ENCODE measurements at places on chromosomes 7 and 10.

DNA sequence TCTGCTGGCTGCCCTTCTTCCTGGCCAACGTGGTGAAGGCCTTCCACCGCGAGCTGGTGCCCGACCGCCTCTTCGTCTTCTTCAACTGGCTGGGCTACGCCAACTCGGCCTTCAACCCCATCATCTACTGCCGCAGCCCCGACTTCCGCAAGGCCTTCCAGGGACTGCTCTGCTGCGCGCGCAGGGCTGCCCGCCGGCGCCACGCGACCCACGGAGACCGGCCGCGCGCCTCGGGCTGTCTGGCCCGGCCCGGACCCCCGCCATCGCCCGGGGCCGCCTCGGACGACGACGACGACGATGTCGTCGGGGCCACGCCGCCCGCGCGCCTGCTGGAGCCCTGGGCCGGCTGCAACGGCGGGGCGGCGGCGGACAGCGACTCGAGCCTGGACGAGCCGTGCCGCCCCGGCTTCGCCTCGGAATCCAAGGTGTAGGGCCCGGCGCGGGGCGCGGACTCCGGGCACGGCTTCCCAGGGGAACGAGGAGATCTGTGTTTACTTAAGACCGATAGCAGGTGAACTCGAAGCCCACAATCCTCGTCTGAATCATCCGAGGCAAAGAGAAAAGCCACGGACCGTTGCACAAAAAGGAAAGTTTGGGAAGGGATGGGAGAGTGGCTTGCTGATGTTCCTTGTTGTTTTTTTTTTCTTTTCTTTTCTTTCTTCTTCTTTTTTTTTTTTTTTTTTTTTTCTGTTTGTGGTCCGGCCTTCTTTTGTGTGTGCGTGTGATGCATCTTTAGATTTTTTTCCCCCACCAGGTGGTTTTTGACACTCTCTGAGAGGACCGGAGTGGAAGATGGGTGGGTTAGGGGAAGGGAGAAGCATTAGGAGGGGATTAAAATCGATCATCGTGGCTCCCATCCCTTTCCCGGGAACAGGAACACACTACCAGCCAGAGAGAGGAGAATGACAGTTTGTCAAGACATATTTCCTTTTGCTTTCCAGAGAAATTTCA lies 1.7 kb downstream of the ADRB1 start:
- no peak for DNase-seq

DNA sequence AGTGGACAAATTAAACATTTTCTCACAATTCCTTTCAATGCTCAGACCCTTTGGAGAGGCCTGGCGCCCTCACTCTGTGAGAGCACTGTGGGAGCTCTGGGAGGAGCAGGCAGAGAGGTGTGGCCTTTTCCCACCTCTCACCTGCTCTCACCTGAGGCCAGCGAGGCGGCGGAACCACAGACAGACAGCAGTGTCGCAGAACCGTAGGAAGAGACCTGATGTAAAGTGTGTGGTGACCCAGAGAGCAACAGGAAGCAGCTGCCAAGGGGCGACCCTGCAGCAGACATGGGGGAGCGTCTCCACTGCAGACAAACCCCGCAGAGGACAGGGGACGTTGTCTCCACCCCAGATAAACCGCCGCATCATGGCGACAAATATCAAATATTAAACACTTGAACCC lies 15.6 kb upstream of the PARP12 start:
- no peak for DNase-seq

- DNase-seq, result no peak
Measured at GRCh38 chr7:105975770-105976417, 12.8 kb downstream of the CDHR3 start.

GRCh38 chr7:157674027-157674714 lies 337.4 kb downstream of the DNAJB6 start:
- DNase-seq, result no peak

DNA sequence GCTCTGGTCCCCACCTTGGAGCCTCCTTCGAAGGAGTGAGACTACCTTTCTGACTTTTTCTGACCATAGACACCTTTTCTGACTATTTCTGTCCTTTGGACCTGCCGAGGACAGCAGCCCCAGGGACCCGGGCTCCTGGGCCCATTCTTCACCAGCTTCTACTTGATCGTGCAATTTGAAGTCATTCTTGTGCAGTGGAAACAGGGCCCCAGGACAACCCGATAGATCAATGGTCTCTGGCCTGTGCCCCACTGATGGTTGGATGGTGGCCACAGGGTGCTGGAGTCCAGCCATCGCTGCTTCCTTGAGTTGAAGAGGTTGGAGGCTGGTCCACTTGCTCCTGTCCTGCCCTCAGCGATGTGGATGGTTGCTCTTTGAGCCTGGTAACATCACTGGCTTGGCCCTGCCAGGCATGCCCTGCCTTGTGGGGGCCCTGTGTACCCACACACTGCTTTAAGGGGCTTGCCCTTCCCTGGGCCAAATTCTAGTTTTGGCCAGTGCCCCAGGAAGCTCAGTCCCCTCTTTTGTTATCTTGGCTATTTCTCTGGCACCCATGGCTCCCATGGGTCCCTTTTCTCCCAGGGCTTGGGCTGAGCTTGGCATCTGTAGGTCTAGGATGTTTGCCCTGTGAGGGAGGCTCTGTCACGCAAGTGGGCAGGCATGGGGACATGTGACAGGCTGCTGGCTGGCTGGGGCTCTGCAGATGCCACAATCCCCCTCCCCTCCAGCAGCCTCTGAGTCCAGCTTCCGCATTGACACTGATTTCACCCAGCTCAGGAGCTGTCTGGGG lies 375.6 kb upstream of the NUPR2 start:
- no peak for DNase-seq

- no peak for DNase-seq
Measured at GRCh38 chr10:51956822-51957221, 257.4 kb upstream of the CSTF2T start.

- no peak for DNase-seq
Measured at GRCh38 chr10:122051609-122052385, 62.8 kb downstream of the TACC2 start.

DNA sequence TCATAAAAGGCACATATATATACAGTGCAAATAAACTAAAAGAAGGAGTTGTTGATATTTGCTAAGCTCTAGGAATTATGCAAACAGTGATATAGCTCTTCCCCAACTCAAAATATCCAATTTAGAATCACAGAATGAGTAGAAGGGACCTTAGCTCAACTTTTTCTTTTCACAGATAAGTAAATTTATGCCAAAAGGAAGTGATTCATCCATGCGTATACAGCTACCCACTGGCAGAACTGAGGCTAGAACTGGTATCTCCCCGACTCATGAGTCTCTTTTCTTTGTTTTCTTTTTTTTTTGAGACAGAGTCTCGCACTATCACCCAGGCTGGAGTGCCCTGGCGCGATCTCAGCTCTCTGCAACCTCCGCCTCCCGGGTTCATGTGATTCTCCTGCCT lies 54.2 kb upstream of the SVIL start:
- no peak for DNase-seq
